NCI-H1436 treated with DMSO at 0.1 percent for 48 hours (cell line): ENCODE measurements at places on chromosomes 5 and 9.

DNA sequence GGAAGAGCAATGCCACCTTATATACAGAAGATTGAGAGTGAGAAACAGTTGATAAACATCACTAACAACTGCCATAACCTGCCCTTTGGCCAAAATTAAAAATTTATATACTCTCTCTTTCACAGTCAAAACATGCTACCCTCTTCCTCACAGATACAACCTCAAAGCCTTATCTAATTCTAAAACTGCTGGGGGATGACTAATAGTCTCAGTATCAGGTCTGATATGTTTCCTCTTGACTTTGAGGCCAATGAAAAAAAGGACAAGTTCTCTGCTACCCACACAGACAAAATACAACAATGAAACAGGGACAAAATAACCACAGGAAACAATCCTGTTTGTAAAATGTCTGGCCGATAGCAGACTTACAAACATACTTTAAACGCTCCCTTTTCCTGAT lies 485.6 kb upstream of the NUDT12 start:
- no peak for DNase-seq

- no peak for DNase-seq
Measured at GRCh38 chr5:37189355-37189754, 59.8 kb downstream of the CPLANE1 start.

DNA sequence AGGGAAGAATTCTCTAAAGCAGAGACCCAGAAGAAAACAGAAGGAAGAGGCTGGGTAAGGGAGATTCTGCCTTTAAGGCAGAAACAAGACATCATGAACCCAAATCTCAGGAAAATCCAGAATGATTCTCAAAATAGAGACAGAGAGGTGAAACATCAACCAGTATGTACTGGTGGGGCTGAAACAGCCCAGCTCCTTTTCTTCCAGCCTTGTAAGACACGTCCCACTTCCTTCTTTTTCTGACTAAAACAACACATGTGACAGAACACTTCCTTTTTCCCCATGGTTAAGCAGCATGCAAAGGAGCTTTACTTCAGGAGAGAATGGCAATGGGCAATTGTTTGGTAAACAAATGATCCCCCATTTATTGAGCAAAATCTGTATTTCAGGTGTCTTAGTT lies 230.8 kb upstream of the NR4A3 start:
- DNase-seq = no peak

DNA sequence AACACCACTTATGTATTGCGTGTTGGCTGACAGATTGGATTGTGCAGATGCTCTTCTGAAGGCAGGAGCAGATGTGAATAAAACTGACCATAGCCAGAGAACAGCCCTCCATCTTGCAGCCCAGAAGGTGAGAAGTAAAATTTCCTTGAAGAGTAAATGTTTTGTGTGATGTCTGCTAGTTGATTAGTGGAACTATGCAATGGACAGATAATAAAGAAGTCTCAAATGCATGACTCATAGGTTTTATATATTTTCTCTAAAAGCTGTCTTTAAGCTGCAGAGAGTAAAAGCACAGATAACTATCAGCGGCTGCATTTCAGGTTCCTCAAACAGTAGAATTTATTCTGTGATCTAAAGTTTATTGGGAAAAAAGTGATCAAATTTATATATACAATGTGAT lies 27.4 kb downstream of the INVS start:
- no peak for DNase-seq
